ENCODE measurements at places on chromosomes 13 and 19.
A peak's percentile ranks its signal among the peaks of the same experiment; 100 is the strongest.

DNA sequence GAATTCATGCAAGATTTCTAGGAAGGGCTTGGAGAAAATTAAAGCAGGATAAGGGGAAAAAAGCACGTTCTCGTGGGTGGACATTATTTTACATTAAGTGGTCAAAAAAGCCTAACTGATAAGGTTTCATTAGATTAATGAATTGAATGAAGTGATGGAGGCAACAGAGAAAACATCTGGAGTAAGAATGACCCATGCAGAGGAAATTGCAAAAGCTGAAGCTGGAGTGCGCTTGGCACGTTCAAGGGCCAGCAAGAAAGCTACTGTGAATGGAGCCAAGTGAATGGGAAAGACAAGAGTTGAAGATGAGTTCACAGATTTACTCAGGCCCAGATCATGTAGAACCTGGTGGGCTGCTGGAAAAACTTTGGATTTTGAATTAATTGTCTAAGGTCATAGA is 777.9 kb downstream of the DACH1 start:
- DNase-seq, result no peak

DNA sequence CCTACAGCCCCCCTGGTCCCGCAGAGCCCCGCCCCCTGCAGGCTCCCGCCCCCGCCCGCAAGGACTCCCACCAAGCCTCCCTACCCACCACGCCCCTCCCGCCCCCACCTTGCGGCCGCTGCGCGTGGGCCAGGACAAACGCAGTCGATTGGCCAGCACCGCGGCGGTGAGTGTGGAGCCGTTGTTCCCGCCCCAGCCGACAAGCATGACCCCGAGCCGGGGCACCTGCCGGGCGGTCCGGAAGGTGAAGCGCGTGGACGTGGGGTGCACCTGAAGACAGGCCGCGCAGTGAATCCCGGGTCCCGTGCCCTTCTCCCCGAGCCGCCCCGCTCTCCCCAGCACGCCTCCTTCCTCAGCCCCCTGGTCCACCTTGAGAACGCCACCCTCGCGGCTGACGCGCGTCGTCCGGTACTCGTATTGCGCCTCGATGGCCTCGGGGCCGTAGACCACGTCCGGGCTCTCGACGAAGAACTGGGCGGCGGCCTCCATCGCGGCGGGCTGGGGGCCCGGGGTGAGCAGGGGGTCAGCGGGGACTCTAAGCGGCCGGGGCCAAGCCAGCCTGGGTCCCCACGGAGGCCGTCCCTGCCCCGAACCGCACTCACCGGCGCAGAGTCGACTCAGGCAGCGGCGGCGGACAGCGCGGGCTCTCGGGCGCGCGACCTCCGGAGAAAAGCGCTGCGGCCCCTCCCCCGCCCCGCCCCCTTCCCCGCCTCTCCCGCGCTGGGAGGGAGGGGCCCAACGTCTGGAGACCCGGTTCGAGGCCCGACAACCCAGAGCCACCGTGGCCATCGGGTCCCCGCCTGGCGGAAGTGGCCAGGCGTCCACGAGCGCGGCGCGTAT is at the start of gene ISYNA1:
ISYNA1 (minus strand) TSS at position 643 of the 840 bp plus-strand sequence; CDS start at position 489, 154 bp downstream.
- no peak for DNase-seq

DNA sequence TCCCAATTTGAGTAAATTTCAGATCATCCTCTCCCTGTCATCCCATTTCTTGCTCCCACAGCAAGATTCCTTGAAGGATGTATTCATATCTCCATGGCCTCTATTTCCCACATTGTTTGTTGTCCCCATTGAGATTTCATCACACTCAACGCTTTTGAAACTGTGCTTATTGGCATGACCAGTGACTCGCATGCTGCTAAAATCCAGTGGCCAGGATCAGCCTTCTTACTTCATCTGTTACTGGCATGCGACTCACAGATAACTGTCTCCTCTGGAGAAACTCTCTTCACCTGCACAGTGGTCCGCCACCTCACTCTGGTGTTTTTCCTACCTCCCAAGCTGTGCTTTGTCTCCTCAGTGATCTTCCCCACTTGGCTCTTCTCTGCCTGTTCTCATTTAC is 95.8 kb downstream of the WASF3 start:
- DNase-seq, result no peak

GRCh38 chr13:38883783-38884182 is 106.8 kb downstream of the STOML3 start:
- no peak for DNase-seq

DNA sequence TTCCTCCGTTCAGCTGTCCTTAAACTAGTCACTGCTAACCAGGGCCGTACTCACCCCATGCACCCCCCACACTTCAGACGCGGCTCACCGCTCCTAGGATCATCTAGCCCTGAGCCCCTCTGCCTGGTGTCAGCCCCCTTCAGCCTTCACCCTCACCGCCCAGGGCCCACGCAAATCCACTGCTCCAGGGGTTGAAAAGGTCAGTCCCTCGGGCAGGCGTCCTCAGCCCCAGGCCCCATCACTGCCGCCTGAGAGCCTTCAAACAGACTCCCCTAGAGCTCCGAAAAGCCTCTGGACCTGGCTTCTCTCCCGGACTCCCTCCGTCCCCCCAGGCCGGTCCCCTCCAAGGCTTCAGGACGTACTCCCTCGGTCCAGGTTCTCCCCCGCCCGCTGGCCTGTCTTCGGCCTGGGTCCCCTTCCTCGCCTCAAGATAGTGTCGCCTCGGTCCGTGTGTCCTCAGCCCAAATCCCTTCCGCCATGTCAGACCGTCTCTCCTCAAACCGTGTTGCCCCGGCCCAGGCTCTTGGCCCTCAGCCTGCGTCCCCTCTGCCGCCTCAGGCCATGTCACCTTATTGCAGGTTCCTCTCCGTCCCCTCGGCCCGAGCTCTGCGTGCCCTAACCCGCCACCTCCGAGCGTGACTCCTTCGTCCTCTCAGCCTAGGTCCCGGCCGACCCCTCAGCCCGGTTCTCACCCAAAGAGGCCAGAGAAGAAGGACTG is 553 bp downstream of the NAPA start:
- DNase-seq, result peak; percentile 37

DNA sequence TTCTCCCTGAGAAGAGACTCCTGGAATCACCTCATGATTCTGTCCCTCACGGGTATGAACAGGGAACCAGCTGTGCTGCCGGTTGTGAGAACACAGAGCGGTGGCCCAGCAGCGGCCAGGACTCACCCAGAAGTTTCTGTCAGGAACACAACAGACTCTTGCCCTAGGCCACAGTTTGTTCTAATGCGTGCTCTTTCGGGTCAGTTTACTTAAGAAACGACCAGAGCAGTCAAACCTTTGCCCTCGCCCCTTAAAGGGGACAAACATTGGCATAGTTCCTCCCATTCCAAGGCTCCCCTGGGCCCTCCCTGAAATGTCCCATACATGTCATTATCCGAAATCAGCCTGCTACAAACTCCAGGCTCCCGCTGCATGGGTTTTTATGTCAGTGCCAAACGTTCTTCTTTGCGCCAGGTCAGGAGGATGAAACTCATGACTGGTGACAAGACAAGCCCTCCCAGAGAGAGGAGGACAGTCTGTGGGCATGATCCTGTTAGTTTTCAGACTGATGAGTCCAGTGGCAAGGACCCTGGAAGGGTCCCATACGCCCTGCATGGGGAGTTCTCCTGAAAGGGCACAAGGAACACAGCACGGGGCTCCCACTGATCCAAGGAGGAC is 18.3 kb downstream of the ZIC5 start:
- no peak for DNase-seq

DNA sequence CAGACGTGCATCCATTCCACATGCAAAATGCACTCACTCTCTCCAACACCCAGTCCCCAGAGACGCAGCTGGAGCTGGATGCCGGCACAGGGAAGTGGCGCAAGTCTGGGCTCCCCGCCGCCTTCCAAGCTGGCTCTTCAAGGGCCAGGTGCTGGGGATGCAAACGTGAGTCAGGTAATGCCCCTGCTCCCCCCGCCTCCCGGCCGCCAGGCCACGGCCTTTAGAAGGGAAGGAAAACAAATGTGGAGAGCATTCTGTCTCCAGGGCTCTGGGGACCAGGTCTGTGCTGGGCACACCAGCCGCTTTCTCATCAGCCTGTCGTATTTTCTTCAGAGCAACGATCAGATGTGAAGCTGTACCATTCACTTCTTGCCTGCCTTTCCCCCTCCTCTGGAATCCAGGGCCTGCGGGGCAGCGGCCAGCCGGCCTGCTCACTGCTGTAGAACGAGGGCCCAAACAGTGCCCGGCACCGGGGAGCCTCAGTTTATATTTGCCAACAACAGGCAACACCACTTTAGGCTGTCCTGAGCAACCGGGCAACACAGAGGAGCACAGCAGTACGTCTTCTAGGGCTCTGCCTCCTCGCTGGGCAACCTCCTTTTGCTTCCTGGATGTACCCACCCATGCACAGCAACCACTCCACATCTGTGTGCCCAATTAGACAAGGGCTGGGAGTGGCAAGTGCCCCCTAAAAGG is 3.8 kb downstream of the RAB20 start:
- no peak for DNase-seq

GRCh38 chr13:79593641-79594275 is 112.8 kb downstream of the NDFIP2 start:
- peak; percentile 19 for DNase-seq

- no peak for DNase-seq
Observed at GRCh38 chr13:72295153-72295552, 428.1 kb upstream of the DACH1 start.

DNA sequence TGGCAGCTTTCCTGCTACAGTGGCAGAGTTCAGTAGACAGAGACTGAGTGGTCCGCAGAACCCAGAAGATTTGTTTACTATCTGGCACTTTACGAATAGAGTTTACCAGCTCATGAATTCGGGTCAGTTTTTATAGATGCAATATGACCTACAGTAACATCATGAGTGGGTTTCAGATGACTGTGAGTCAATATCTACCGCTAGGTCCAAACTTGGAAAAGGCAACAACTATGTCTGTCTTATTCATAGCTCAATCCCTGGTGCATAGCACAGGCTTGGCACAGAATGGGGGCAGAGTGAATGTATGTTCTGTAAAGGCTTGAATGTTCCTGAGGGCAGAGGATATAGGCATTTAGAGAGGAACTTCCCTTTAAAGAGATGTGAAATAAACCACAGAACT is 65.2 kb downstream of the RAP2A start:
- DNase-seq, result no peak

DNA sequence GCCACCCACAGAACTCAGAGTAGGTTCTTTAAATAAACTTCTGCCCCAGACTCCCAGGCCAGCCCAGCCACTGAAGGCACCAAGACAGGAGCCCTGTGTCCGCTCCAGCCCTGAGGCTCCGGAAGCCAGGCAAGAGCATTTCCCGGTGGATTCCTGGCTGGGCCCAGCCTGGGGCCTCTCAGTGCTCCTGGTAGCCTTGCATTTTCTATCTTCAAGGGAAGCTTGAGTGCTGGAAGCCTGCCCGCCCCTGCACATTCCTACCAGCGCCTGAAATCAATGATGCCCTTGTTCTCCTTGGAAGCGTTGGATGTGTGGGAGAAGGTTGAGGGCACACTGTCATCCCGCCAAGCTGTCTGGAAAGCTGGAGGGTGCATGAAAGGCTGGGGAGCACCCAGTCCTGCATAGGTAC is 70.3 kb downstream of the ALOX5AP start:
- no peak for DNase-seq

DNA sequence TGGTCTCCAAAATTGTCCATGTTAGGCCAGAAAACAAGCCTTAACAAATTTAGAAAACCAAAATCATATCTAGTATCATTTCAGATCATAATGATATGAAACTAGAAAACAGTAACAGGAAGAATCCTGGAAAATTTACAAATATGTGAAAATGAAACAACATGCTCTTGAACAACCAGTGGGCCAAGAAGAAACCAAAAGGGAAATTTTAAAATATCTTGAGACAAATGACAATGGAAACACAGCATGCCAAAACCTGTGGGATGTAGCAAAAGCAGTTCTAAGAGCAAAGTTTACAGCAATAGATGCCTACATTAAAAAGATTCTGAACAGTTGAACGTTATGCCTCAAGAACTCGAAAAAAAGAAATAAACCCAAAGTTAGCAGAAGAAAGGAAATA is 32.6 kb downstream of the VWA8 start:
- DNase-seq, result no peak

DNA sequence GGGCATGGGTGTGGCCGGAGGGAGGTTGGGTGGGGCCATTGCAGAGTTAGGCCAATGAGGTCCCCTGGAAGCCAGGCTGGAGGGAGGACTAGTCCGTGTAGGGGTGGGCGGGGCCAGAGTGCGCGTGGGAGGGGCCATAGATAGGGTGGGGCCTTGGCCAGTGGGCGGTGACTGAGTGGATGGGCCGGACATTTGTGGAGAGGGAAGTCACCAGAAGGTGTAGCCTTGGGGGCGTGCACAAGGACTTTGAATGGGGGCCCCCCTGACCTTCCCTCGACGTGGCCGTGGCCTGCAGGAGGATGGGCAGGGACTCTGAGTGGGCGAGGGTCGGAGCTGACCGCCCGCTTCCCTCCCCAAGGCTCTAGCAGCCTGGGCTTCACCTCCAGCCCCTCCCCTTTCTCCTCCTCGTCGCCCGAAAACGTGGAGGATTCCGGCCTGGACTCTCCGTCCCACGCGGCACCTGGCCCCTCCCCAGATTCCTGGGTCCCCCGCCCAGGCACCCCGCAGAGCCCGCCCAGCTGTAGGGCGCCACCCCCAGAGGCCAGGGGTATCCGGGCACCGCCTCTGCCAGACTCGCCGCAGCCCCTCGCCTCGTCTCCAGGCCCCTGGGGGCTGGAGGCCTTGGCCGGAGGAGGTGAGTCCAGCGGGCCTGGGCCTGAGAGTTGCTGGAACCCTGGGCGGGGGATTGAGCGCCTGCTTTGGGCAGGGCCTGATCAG is 16.5 kb upstream of the B3GNT3 start:
- peak; percentile 79 for DNase-seq

DNA sequence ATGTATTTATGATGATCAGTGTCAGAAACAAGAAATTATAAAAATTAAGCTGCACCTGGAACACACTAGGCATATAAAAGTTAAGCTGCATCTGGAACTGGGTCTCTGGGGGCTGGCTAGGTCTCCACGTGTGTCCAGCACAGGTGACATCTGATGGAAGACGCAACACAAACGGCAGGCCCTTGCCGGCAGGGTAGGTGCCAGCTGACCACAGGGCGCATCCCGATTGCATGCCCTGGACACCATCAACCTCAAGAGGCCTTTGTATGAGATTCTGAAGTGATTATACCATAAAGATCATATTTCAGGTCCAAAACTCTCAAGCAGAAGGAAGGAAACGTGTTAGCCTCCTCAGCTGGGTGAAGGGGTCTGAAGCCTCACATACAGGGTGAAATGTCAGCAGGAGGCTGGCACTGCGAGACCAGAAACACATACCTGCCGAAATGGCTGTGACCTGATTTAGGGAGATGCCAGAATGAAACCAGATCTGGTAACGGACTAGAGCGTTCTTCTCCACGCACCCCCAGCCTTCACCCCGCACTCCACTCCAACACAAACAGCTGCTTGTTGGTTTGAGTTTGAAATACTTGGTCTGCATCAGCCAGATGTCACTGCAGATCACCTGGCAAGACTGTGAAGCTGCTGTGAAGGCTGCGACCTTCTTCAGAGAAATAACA is 37.3 kb downstream of the COL4A1 start:
- DNase-seq, result no peak

DNA sequence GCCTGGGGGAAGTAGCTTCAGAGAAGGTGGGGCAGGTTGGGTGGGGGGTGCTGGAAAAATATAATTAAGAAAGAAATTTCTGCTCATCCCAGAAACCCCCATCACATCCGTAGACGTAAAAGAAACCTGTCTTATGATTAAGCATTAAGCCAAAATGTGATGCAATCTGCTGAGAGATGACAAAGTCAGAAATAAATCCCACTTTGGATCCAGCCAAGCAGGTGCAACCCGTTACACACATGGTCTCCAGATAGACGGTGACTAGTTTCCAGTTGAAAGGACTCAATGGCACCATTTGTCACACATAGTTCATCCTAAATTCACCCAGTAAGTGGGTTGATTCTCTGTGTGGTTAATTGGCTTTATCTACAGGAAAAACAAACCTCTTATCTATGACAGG is 34.1 kb downstream of the PSG5 start:
- no peak for DNase-seq

- DNase-seq, result no peak
Observed at GRCh38 chr13:78100486-78100885, 181.9 kb upstream of the EDNRB start.
